ENCODE measurements at places on chromosomes 13 and 19.

DNA sequence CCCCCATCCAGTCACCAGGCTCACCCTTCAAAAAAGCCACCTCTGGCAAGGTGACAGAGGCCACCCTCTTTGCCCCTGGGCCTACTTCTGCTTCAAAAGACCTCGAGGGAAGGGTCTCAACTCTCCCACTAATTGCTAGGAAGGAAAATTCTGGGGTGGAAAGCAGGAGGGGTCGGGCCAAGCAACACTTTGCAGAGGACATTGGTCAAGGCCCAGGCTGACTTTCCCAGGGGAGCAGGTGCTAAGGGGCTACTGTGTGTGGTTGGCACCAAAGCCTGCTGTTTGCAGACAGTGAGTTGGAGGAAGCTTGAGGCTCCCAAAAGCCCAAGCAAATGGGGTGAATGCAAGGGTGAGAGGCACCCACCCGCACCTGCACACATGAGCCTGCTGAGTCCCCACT lies 28.6 kb upstream of the VSTM2B start:
- no peak for DNase-seq

- no peak for DNase-seq
Observed at GRCh38 chr13:45396533-45397095, 21.6 kb downstream of the SLC25A30 start.

- DNase-seq = no peak
Observed at GRCh38 chr13:42486711-42487198, 87.2 kb upstream of the TNFSF11 start.

DNA sequence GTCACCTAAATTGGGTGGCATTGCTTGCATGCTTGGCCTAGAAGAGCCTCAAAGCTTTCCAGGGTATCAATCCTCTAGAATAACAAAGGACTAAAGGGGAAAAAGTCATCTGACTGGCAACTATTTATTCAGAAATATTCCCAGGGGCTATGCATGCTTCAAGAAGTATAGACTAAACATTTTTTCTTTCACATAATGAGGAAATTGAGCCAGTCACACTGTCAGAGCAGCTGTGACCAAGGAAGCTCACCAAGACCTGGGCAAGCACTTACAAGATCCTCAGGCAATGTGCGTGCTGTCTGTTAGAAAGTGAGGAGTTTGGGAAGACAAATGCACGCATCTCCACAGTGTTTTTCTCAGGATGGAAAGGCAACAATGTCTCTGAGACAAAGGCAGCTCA lies 747.2 kb downstream of the DIAPH3 start:
- no peak for DNase-seq

DNA sequence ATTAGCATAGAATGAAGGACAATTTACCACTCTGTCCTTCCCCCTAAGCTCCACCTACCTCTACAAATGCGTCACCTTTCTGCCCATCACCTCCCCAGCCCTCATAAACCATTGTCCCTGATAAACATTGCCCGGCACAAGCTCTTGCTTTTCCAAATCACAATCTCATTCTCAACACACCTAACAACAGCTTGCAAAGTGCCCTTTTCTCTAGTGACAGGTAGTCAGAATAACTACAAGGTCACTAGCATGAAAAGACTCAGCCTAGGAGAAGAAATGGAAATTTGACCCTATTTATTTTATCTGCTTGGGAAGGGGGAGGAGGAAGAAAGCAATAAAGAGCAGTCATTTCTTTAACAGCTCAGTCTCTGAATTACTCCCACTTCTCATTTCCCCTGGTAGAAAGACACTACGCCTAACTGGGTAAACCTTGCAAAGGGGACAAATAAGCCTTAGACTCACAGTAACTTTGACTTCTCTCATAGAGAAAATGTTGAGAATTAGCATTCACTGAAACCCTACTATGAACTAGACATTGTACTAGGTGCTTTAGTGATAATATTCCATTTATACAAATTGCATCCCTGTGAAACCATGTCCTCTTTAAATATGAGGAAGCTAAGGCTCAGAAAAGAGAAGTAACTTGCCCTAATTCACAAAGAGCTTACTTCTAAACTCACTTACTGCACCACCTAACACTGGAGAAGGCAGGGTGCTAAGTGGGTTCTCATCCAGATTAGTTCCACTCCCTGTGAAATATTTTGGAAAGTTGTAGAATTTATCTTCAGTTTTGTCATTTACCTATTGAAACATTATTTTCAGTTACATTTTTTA lies 116.2 kb upstream of the FNDC3A start:
- no peak for DNase-seq

- no peak for DNase-seq
Observed at GRCh38 chr13:97696921-97697320, 256.6 kb upstream of the IPO5 start.

- DNase-seq = no peak
Observed at GRCh38 chr13:109665781-109666249, 120.6 kb downstream of the IRS2 start.

GRCh38 chr19:15285896-15286591 lies 46.3 kb downstream of the BRD4 start:
- no peak for DNase-seq

- DNase-seq = peak; percentile 85
Observed at GRCh38 chr19:48634424-48635262, 2.5 kb downstream of the DBP start.

Data from stimulated activated CD8-positive, alpha-beta memory T cell treated with anti-CD3 and anti-CD28 coated beads, Interleukin-4, amount 100 ng/mL, for 4 hours (primary cell).